ENCODE measurements at places on chromosomes 3 and 15.

DNA sequence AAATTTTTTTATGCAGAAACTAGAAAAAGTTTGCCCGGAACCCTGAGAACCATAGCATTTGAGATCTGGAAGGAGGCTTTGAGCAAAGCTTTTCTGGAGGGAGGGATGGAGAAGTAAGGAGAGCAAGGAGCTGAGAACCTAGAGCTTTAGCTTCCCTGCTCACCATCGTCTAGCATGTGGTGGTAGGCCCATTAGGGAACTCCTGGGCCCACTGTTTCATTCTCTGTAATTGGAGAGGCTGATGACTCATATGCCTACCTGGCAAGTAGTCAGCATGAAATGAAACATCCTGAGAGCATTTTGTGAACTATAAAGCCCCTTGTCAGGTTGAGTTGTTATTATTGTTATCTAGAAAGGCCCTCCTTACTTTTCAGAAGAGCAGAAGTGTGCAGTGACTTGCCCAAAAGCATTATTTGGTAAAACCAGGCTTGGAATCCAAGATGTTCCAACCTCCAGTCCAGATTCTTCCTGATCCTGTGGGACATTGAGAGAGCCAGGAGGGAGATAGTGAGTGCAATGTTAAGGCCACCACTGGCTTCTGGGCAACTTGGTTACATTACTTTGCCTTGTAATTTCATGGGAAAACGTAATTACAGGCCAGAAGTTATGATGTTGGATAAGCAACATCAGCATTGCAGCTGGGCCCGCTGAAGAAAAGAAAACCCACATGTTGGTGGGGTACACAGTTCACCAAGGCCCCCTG is 104.5 kb upstream of the BFSP2 start:
- DNase-seq = no peak

DNA sequence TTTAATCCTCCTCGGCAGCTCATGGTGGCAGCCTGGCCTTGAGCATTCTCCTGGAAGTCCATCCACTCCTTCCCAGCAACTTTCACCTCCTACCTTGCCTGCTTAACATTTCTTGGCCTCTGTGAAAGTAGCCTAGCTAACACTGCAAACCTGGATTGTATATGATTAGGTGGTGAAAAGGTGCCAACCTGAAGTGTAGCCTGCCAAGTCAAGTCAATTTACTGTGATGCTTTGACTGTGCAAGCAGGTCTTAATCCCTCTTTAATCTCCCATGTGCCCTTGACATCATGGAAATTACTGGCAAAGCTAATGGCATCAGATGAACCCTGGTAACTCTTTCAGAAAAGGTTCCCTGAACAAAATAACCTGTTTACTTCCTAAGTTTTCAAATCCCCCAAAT is 169.7 kb upstream of the NR2F2 start:
- DNase-seq = no peak

- DNase-seq = no peak
Observed at GRCh38 chr3:120437559-120437958, 13.2 kb downstream of the FSTL1 start.

DNA sequence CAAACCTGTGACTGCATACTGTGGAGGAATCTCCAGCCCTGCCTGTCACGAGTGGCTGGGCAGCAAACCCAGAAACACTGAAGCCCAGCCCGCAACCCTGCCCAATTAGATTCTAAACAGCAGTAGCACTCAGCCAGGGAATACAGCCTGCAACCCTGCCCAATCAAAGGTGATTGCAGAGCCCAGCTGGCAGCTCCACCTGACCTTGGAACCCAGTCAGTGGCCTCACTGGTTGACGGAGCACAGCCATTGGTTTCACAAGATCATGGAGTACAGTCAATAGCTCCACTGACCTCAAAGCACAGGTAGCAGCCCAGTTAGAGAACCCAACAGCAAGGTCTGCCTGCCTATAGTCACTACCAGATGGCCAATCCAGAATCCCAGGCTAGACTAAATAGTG is 35.2 kb upstream of the MYLK start:
- no peak for DNase-seq

DNA sequence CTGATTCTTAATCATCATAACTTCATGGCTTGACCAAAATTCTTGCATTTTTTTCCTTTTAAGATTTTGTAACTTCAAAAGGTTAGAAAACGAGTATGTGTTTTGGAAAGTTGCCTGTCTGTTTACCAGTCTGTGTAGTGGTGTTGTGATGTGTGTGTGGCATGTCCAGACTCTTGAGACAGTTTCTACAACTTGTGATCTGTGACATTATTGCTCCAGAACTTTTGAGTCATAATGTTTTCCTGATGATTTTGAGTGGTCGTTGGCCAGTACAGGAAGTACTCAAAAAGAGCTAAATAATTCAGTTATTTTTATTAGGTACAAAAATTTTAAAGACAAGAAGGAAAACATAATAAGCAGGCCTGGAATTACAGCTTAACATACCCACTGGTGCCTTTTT is 229.0 kb upstream of the C2CD4B start:
- DNase-seq = no peak

DNA sequence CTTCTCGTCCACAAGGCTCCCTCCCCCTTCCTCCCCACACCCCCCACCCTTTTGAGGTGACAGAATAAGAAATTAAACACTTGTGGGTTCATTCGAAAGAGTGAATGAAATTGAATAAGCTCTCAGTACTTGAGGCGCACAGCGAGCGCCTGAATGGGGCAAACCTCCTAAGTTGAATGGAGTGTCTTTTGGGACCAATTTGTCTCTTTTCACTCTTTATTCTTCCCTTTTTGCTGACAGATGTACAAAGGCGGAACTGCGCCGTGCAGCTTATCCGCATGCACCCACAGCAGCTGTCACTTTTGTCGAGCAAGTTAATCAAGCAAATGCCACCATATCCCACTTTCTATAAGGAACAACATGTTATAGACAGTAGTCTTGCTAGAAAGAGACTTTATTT is 47.9 kb upstream of the FEZF2 start:
- no peak for DNase-seq

GRCh38 chr3:77541203-77541922 is 501.5 kb downstream of the ROBO2 start:
- no peak for DNase-seq

DNA sequence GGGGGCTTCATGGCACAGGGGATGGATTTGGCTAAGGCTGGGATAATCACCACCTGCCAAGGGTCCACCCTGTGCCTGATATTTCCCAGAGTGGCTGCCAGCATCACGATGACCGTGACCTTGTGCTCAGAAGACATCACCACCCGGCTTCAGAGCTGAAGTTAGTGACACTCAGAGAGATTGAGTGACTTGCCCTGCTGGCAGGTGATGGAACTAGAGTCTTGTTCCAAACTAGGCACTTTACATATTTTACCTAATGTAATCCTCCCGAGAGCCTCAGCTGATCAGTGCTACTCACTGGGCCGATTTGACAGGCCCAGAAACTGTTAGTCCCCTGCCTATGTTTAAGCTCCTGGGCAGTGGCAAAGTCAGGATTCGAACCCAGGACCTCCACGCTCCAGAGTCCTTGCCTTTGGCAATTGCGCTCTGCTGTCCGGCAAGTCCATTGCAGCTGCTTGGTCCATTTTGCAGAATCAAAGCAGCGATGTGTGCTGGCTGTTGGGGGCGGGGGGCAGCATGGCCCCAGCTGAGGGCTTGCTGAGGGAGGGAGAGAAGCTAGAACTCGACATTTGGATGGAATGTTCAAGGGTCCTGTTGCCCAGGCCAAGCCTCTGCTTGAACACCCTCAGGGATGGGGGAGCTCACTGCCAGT is 74.8 kb upstream of the GATA2 start:
- no peak for DNase-seq

DNA sequence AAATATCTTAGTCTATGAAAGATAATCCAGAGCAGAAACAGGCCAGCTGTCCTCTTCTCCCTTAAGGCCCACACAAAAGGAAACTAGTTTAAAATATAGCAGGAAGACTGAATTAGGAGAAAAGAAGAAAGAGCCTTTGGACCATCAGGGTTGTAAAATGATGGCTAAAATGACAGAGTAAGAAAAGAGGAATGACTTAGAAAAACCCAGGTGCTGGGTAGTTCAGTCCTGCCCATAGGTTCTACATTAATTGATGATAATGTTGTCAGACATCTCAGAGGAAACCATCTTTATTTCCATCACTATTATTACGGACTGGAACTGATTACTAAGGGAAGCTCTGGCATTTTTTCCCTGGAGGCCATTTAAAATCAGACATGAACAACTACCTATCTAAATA is 142.8 kb upstream of the STT3B start:
- DNase-seq = no peak

All from activated naive CD4-positive, alpha-beta T cell (primary cell).